Myometrial cell (primary cell): ENCODE measurements at places on chromosomes 1 and 21. TPM values are rescaled to one million over a fixed set of nuclear protein-coding genes. Genes with fewer than 3 reads are reported as not detected.

MAN1C1 gene
- 1.4 and 1.6 TPM in 2 replicates for total RNA-seq

GRIK1 gene
- not detected in 2 replicates for total RNA-seq

SLAMF6 gene
- not detected in 2 replicates for total RNA-seq

LCE1A gene
- total RNA-seq = not detected in 2 replicates

C1orf174 gene
- total RNA-seq = 28.8 and 33.8 TPM in 2 replicates

CNR2 gene
- not detected in 2 replicates for total RNA-seq

SPRR2A gene
- total RNA-seq = not detected in 2 replicates

BROX gene
- total RNA-seq = 45.0 and 56.9 TPM in 2 replicates

CHI3L1 gene
- total RNA-seq = 1.4 TPM in 1 of 2 replicates, not detected in the other

CD101 gene
- total RNA-seq = not detected in 2 replicates
